CD4-positive, CD25-positive, alpha-beta regulatory T cell (primary cell): ENCODE measurements at places on chromosomes 4 and X.

GRCh38 chr4:51907006-51907669 is 64.2 kb downstream of the DCUN1D4 start:
- H3K27me3 ChIP-seq: no peaks in the 10 kb centered on the region
- H3K36me3 ChIP-seq: peaks cover 44% of the 10 kb centered on the region
- no peaks in the 10 kb centered on the region for H3K4me1 ChIP-seq
- H3K4me3 ChIP-seq: no peak overlapping the region
- no peak overlapping the region for H3K27ac ChIP-seq
- DNase-seq: no peak

- no peaks in the 10 kb centered on the region for H3K36me3 ChIP-seq
- H3K27me3 ChIP-seq: no peaks in the 10 kb centered on the region
- no peak for DNase-seq
- H3K27ac ChIP-seq: no peak overlapping the region
- H3K4me1 ChIP-seq: peaks cover 8% of the 10 kb centered on the region
Measured at GRCh38 chrX:40468033-40468846, 112.5 kb upstream of the ATP6AP2 start.

GRCh38 chr4:152981842-152982241 is 45.7 kb downstream of the FHDC1 start:
- H3K27ac ChIP-seq: no peak overlapping the region
- peaks cover 1% of the 10 kb centered on the region for H3K27me3 ChIP-seq
- H3K4me1 ChIP-seq: no peaks in the 10 kb centered on the region
- H3K36me3 ChIP-seq: no peaks in the 10 kb centered on the region

DNA sequence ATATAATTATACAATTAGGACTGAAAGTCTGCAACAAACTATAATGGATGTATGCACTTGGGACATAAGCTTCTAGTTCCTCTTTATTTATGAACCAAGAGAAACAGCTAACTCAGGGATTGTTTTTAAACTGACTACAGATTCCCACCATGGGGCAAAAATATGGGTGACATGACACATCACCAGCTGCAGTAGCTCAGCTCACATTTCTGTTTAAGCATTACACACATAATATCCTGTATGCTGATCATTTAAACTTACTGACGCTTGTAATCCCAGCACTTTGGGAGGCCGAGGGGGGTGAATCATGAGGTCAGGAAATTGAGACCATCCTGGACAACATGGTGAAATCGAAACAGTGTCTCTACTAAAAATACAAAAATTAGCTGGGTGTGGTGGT is 11.5 kb downstream of the FGB start:
- DNase-seq: no peak
- H3K27me3 ChIP-seq: no peaks in the 10 kb centered on the region
- H3K27ac ChIP-seq: no peak overlapping the region
- no peaks in the 10 kb centered on the region for H3K36me3 ChIP-seq
- no peak overlapping the region for H3K4me3 ChIP-seq
- no peaks in the 10 kb centered on the region for H3K4me1 ChIP-seq

DNA sequence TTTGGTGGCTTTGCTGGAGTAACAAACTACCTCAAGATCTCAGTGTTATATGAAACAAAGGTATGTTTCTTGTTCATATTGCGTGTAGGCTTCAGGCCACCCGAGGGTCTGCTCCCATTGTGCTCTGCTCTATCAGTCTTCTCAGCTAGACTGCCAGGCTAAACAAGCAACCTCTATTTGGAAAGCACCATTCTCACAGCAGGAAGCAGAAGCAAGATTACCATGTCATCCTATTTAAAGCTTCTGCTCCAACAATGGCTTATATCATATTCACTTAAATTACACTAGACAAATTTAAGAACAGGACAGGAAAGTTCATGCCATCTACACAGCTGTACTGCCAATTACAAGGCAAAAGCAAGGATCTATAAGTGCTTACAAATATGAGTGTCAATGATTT is 385.8 kb downstream of the PPARGC1A start:
- no peaks in the 10 kb centered on the region for H3K27me3 ChIP-seq
- no peak overlapping the region for H3K4me3 ChIP-seq
- H3K4me1 ChIP-seq: no peaks in the 10 kb centered on the region
- no peak for DNase-seq
- H3K27ac ChIP-seq: no peak overlapping the region
- no peaks in the 10 kb centered on the region for H3K36me3 ChIP-seq

DNA sequence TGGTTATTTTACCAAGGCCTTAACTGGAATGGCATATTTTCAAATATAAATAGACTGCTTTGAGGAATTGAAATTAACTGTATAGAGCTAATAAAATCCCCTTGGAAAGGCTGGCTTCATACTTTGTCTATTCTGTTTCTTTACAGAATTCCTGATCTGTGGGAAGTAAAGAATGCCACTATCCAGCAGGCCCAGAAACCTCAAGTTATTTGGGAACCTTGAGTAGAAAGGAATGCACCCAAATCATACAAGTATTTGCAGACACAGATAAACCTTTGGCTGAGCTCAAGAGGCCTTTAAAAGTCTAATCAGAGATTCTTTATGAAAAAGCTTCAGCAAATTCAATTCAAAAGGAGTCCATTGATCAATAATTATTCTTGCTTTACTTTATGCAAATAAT is 975.7 kb upstream of the PABPC4L start:
- no peaks in the 10 kb centered on the region for H3K27me3 ChIP-seq
- no peaks in the 10 kb centered on the region for H3K4me1 ChIP-seq
- H3K36me3 ChIP-seq: no peaks in the 10 kb centered on the region
- no peak overlapping the region for H3K4me3 ChIP-seq

- no peaks in the 10 kb centered on the region for H3K36me3 ChIP-seq
- no peak overlapping the region for H3K27ac ChIP-seq
- no peak for DNase-seq
- H3K4me3 ChIP-seq: no peak overlapping the region
- no peaks in the 10 kb centered on the region for H3K4me1 ChIP-seq
Measured at GRCh38 chrX:6291444-6291843, 62.8 kb upstream of the NLGN4X start.

DNA sequence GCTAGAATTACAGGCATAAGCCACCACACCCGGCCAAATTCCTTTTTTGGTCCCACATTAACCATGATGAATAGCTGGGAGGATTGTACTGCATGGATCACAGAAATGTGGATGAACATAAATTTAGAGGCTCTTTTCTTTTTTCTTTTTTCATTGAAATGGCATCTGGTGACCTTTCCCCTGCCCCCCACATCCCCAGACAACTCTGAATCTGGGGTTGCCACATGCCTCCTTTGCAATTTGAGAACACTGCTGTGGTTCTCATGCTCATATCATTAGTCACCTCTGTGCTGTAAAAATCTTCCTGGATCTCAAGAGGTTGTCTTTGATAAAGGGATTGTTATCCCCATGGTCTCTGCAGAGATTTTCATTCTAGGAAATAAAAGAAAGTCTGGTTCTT is 22.8 kb upstream of the FMR1NB start:
- no peaks in the 10 kb centered on the region for H3K4me1 ChIP-seq
- H3K27ac ChIP-seq: no peak overlapping the region
- no peaks in the 10 kb centered on the region for H3K36me3 ChIP-seq
- peaks cover 2% of the 10 kb centered on the region for H3K27me3 ChIP-seq
- no peak for DNase-seq

DNA sequence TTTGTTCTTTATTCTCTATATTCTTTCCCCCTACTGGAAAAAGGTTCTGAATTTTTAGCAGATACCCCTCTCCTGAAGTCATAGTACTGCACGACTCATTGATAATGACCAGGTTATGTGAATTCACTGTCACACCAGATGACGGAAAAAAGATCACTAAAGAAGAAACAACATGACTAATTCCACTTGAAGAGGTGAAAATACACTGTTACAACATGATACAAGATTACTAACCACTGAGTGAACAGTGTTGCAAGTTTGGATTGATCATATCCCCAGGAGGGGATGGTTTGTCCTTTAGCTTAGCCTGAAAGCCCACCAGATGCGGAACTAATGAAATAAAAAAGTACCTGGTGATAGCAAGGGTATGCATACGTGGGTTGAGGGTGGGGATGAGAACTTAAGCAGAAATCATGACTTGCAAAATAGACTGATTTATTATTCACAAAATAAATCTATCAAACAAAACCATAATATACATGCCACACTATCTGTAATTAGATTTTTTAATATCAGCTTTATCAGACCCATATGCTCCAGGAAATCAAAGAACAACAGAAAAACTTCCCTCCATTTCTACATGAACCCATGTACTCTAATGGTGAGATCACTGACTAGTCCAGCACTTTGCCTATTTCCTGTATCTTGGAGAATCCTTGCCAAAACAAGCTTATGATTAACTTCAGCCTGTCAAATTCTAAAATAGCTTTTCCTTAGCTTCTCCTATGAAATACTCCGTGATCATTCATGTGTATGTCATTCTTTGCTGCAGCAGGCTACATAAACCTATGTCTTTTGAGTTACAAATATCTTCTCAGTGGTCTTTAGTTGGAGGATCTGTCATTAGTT is 257.4 kb upstream of the AGA start:
- no peaks in the 10 kb centered on the region for H3K27me3 ChIP-seq
- no peak overlapping the region for H3K27ac ChIP-seq
- no peak overlapping the region for H3K4me3 ChIP-seq
- no peak for DNase-seq
- H3K4me1 ChIP-seq: no peaks in the 10 kb centered on the region
- no peaks in the 10 kb centered on the region for H3K36me3 ChIP-seq

GRCh38 chrX:70422851-70423341 is at the start of gene GDPD2:
Gene GDPD2, plus strand, starts transcription at chrX:70423314. Its CDS starts 1,671 bp downstream, at chrX:70424985.
- no peak within 1 kb of the TSS for H3K4me3 ChIP-seq
- H3K27ac ChIP-seq: no peak within 1 kb of the TSS
- no peaks in the 10 kb centered on the region for H3K27me3 ChIP-seq
- no peak for DNase-seq
- H3K36me3 ChIP-seq: no peaks in the 10 kb centered on the region

GRCh38 chrX:47129899-47130358 is 14.6 kb downstream of the NDUFB11 start:
- no peaks in the 10 kb centered on the region for H3K27me3 ChIP-seq
- no peaks in the 10 kb centered on the region for H3K4me1 ChIP-seq
- no peaks in the 10 kb centered on the region for H3K36me3 ChIP-seq

- no peaks in the 10 kb centered on the region for H3K27me3 ChIP-seq
- no peak for DNase-seq
- H3K4me1 ChIP-seq: no peaks in the 10 kb centered on the region
- no peak overlapping the region for H3K27ac ChIP-seq
- H3K4me3 ChIP-seq: no peak overlapping the region
Measured at GRCh38 chr4:84631573-84631972, 48.6 kb downstream of the CDS1 start.

DNA sequence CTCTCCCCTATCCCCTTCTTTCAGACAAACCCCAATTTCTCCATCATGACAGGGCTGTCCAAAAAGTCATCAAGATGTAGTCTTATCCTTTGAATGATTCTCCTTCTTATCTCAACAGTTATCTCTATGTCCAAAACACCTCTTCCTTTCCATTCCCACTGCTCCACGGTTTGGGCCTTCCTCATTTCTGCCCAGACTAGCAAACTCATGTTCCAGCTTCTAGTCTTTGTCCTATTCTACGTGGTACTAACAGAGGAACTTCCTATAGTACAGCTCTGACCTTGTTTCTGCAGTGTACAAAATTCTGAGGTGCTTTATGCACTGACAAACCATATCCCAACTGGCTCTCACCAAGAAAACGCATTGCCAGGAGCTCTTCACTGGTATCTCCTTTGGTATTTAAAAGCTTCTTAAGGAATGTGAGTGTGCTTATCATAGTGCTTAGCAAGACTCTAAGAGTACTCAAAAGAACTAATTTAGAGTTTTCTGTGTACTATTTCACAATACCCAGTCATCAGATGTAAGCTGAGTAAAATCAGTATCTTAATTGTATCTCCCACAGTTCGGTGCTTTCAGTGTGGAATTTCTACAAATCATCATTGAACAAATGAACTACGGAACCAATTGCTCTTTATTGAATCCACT is 65.5 kb downstream of the MAML3 start:
- no peaks in the 10 kb centered on the region for H3K4me1 ChIP-seq
- H3K4me3 ChIP-seq: no peak overlapping the region
- H3K27me3 ChIP-seq: no peaks in the 10 kb centered on the region
- no peak overlapping the region for H3K27ac ChIP-seq
- no peaks in the 10 kb centered on the region for H3K36me3 ChIP-seq
- no peak for DNase-seq
